ENCODE measurements at places on chromosomes 6 and 20.

- no peak for DNase-seq
Measured at GRCh38 chr6:3088446-3088845, 20.2 kb downstream of the RIPK1 start.

DNA sequence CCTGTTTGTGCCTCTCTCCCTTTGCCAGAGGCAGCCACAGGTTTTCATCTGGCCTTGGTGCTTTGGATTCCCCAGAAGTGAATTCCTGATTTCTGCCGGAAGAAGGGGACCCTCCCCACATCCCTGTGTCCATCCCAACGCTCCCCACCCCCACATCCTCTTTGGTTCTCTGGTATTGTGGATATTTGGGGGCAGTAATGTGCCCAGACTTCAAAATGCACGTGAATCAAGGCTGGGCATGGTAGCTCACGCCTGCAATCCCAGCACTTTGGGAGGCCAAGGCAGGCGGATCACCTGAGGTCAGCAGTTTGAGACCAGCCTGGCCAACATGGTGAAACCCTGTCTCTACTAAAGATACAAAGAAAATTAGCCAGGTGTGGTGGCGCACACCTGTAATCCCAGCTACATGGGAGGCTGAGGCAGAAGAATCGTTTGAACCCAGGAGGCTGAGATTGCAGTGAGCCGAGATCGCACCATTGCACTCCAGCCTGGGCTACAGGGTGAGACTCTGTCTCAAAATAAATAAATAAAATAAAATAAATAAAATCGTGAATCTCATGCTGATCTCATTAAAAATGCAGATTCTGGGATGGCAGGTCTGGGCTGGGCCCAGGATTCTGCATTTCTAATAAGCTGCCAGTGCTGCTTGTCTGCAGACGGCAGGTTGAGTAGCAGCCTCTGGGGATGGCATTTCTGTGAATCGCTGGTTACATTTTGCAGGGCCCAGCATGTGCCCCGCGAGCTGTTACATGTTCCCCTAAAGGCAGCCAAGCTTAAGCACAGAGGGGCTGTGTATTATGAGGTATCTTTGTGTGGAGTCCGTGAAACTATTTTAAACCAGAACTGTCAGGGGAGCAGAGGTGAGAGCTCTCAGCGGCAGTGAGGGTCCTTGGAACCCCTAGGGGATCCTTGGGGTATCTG lies 49.0 kb downstream of the SYNJ2 start:
- no peak for DNase-seq

DNA sequence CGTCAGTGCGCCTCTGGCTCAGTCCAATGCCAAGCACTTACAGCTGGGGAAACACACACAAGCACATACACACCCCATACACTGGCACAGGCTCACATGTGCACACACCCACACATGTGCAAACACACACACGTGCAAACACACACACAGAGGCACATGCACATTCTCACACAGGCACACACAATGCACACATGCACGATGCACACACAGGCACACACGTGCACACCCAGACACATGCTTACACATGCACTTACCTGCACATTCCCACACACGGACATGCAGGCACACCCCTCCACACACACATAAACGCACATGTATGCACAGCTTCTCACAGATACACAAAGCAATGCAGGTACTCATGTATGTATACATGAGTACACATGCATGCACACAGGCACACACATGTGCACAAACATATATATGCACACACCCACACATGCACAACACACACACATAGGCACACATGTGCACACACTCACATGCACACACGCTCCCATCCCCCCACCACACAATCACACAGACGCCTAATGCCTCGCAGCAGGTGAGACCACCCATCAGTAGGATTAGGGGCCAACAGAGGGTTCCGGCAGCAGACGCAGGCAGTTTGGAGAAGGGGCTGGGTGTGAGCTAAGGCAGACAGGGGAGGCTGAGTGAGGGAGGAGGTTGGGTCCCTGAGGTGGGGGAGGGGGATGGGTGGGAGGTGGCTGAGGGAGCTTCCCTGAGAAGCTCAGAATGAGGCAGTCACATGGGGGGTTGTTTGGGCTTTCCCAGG lies 71.2 kb upstream of the SLCO4A1 start:
- no peak for DNase-seq

- DNase-seq, result peak; percentile 89
Measured at GRCh38 chr6:35688605-35689322, at the start of gene FKBP5. TSS of gene FKBP5 (minus strand) at chr6:35688915. CDS start at chr6:35642824, 46,091 bp downstream.

DNA sequence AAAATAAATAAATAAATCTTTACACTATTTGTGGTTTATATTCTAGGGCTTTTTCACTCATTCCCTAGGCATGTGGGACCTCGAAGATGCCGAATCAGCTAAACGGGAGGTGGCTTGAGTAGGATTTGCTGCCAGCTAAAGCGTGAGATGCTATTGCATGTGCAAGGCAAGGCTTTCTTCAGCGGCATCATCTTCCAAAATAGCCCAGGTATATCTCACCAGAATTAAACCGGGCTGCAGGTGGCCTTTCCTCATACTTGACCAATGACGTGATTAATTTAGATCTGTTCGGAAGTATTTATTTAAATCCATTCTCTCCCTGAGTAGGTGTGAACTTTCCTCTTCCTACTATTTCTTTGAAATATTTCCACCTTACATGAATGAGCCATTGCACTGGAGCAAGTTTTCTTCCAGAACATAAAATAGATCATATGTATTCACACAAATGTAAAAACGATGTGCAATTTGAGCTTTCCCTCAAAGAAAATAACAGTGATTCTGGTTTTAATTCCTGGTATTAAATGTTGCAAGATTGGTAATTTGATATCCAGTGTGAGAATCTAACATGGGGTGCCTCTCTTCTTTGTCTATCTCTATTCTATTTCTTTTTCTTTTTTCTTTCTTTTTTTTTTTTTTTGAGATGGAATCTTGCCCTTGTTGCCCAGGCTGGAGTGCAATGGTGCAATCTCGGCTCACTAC lies 24.3 kb upstream of the ZNF217 start:
- DNase-seq, result no peak

All from activated CD4-positive, alpha-beta T cell treated with anti-CD3 and anti-CD28 coated beads for 4 hours (primary cell).